Omental fat pad (tissue), 4 donors: ENCODE measurements at places on chromosomes 11 and 22. TPM values are rescaled to one million over a fixed set of nuclear protein-coding genes. Genes with fewer than 3 reads are reported as not detected.

SLC5A12 gene
- not detected for total RNA-seq

DNA sequence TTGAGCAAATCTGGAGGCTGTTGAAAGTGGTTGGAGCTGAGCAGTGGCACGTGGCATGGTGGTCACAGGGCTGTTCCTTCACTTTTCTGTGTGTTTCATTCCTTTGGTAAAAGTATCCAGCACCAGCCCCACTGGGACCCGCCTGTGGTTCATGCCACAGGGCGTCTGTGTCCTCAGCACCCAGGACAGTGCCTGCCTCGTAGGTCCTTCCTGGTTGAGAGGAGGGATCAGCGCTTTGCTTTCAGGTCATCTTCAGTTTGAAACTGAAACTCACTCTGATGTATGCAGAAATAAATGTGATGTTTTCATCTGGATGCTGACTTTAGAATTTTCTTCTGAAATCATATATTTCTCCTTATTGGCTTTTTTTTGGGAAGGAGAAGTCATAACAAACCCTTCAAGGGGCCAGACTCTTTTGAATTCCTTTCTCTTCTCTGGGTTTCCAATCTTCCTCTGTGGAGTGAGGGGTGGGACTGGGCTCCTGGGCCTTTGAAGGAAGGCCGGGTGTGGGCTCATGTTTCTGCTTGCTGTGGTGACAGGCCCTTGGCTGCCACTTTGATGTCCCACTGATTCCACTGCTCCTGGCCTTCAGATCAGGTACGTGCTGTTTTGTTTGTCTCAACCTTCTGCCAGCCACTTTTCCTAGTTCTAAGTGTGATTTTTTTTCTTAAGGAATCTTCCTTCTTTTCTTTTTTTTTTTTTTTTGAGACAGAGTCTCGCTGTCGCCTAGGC lies 26.2 kb downstream of the TBC1D22A start:
- DNase-seq: no peak

- DNase-seq: no peak
These were observed 2.6 kb upstream of the NLRP10 start for GRCh38 chr11:7967826-7968225.

DNA sequence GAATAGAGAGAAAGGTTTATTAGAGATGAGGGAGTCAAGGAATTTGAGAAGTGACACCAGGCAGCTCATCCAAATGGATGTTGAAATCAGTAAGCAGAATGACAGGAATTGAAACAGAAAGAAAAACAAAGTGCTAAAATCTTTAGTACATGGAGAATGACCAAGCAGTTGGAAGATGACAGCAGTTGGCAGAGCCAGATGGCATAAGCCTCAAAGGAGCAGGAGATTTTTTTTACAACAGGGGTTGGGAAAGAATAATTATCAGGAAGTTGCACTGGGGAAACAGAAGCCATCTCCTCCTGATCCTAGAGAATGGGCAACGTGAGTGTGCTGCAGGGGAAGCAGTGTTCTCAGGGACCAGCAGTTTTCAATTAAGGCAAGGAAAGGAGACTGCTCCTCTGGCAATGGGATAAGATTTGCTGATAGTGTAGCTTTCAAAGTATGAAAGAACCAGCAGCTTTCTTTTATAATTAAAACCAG lies 28.9 kb downstream of the RAB39A start:
- no peak for DNase-seq

DNA sequence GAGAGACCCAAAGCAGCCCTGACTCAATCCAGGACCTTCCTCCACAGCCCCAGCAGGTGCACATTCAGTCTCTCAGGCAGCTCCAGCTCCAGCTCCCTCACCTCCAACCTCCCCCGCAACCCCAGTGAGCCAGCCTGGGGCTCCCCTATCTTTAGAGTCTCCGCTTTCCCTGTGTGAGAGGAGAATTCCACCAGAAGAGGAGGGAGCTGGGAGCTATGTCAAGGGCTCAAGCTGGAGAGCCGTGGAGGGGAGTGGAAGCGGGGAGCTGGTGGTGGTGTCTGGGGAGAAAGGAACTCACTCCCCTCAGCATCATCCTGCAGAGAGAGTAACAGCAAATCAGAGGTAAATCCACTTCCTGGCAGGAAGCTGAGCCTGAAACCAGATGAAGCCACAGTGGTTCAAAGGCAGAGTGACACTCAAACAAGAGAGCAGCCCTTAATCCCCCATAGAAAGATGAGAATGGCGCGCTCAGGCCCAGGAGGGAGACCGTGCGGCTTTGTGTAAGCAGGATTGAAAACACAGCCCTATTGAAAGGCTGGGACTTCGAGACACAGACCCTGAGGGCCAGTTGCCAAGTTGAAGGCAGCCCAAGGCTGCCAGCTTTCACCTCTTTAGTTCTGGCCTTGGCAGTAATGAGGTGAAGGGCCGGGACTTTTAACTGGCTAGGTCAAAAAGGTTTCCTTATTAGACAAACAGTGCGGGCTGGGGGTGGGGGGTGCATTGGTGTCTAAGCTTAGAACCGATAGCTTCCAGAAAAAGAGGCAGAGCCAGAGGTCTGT lies 21.4 kb upstream of the CDON start:
- DNase-seq: no peak

DNA sequence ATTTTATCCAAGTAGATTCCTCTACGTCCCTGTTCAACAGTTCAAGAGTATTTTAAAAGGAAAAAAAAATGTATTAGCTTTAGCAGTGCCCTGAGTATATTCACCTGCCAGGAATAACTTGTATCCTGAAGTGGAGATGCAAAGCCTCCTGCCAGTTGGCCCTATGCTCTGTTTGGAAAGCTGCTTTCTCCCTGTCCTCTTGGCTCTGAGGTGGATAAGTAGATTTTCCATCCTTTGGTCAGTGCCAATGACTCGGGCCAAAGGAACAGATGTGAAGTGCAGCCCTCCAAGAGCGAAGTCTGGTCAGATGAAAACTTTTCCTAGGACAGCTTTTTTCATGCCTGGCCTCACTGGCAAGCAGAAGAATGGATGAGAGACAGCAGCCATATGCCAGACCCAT lies 839.9 kb upstream of the TENM4 start:
- DNase-seq: no peak

- DNase-seq: no peak
These were observed 76.2 kb upstream of the TOP3B start for GRCh38 chr22:22058633-22059290.

GRCh38 chr11:122488892-122489706 lies 166.4 kb upstream of the UBASH3B start:
- DNase-seq: no peak
